Karpas-422 (cell line): ENCODE measurements at places on chromosomes 3 and 15. TPM values are rescaled to one million over a fixed set of nuclear protein-coding genes. Genes with fewer than 3 reads are reported as not detected.

DNA sequence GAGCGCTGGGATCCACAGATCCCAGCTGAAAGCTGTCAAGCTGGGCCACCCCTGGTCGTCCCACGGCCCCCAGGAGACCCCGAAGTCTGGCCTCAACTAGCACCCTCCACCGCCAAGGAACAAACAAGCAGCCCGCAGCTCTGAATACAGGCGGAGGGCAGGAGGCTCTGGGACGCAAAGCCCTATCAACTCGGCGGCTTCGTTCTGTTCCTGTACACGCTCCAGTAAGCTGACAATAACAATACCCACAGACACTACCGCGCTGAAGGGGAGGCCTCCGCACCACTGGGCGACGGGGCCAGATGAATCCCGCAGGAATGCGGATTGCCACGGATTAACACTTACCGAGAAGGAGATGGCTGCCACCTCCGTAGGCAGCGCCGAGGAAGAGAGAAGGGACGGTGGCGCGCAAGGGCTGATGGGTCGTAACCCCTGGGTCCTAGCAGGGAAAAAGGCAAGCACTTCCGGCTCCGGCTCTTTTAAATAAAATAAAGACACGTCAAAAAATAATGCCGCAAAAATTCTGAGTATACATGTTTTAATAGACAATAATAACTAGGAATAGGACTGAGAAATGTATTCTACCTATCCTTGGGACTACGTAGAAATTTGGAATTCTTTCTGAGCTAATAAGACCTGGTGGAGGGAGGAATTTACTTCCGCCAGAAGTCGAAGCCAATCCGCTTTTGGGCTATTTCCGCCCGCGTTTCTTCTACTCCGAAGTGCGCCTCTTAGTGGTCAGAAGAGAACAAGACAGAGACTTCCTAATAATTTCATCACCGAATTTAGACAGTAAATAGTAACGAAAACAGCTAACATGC lies at the start of gene RPL32:
TSS of gene RPL32 (minus strand) at position 417 of the 821 bp plus-strand sequence. CDS start 1,328 bp downstream, outside the sequence.
- H3K4me1 ChIP-seq: peaks cover 51% of the 10 kb centered on the region
- H3K27ac ChIP-seq: peak within 1 kb of the TSS; percentile 96
- DNase-seq: peak; percentile 98
- H3K36me3 ChIP-seq: peaks cover 45% of the 10 kb centered on the region
- peak within 1 kb of the TSS; percentile 92 for H3K4me3 ChIP-seq
- no peaks in the 10 kb centered on the region for H3K27me3 ChIP-seq

- H3K27me3 ChIP-seq: no peaks in the 10 kb centered on the region
- H3K27ac ChIP-seq: peak overlapping the region; percentile 10; the same call in 1 of the 2 replicates
- no peaks in the 10 kb centered on the region for H3K36me3 ChIP-seq
Observed at GRCh38 chr3:187889601-187890404, 144.5 kb upstream of the BCL6 start.

GRCh38 chr3:128260275-128260674 lies 107.0 kb downstream of the EEFSEC start:
- no peaks in the 10 kb centered on the region for H3K27me3 ChIP-seq
- no peak for DNase-seq
- no peaks in the 10 kb centered on the region for H3K36me3 ChIP-seq
- no peaks in the 10 kb centered on the region for H3K4me1 ChIP-seq

DNA sequence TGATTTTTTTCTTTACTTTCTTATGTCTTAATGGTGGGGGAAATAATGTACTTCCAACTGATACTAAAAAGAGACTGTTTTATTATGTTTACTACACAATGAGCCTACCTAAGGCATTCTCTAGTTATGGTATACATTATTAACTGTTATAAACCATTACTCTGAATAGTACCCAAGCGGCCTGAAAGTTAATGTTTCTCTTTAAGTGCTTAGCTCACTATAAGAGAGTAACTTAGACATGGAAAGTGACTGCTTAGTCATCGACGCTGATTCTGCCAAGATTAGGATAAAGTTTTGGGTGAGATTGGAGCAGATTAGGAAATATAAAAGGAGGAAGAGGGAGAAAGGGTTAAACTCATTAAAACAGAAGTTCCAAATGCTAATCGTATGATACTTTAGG lies 365.0 kb downstream of the NLGN1 start:
- no peaks in the 10 kb centered on the region for H3K36me3 ChIP-seq
- H3K4me3 ChIP-seq: no peak overlapping the region
- no peak overlapping the region for H3K27ac ChIP-seq
- no peak for DNase-seq

DNA sequence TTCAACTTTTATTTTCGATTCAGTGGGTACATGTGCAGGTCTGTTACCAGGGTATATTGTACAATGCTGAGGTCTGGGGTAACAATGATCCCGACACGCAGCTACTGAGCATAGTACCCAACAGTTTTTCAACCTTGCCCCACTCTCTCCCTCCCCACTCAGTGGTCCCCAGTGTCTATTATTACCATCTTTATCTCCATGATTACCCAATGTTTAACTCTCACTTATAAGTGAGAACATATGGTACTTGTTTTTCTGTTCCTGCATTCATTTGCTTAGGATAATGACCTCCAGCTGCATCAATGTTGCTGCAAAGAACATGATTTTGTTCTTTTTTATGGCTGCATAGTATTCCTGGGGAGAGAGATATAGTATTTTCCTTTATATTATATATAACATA lies 75.7 kb upstream of the EPHB3 start:
- no peak for DNase-seq
- no peak overlapping the region for H3K4me3 ChIP-seq
- H3K4me1 ChIP-seq: peaks cover 26% of the 10 kb centered on the region
- H3K27me3 ChIP-seq: 0 out of 2 replicates have a peak, but pooled peaks cover 2% of the 10 kb centered on the region
- H3K36me3 ChIP-seq: no peaks in the 10 kb centered on the region

DNA sequence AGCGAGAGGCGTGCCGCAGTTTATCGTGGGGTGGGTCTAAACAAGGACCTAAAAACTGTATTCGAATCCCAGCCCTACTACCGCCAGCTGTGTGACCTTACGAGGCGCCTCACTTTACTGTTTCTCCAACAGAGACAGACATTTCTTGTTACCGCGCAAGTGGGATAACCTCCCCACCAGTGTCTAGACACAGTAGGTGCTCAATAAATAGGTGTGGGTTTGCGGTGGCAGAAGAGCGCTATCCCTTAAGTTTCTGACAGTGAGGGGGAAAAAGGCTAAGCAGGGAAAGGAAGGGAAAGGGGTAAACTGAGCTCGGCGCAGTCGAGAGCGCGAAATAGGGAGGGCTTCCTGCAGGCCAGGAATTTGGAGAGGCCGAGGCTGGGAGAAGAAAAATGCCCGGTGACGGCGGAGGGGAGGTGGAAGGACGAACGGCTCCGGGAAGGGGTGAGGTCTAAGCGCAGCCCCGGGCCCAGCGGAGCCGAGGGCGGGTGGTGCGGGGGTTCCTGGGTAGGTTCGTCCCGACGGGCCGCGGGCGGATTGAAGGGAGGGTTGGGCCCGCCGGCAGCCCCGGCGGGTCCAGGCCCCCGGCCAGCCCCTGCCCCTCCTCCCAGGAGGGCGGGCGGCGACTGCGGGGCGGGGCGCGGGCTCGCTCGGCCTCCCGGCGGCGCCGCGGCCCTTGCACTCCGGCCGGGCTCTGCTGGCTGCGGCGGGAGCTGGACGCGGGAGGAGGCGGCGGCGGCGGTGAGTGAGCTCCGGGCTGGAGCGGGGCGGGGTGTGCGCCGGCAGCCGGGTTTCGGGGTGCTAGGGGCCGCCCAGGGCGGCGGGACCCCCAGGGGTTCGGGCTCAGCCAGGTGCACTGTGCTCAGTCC lies at the start of gene CGNL1:
TSS of gene CGNL1 (plus strand) at position 679 of the 869 bp plus-strand sequence. CDS start 61,495 bp downstream, outside the sequence.
- no peaks in the 10 kb centered on the region for H3K4me1 ChIP-seq
- no peak within 1 kb of the TSS for H3K27ac ChIP-seq
- H3K4me3 ChIP-seq: no peak within 1 kb of the TSS
- no peaks in the 10 kb centered on the region for H3K27me3 ChIP-seq

DNA sequence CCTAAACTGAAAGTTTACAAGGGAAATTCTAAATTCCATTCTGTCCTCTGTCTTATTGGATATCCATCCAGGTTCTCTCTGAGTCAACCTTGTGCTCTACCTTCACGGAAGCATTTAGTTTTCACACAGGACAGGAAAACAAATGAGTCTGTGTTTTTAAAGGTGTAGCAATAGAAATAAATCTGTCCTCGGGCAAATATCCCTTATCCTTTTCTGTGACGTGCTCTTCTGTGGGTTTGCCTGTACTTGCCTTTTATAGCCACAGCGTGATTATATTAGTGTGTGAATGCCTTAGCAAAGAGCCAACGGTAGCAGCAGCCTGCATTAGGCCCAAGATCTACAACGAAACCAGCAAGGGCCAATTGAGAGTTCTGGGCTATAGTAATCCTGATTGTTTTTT lies 127.2 kb upstream of the PLSCR5 start:
- H3K4me1 ChIP-seq: no peaks in the 10 kb centered on the region
- no peak overlapping the region for H3K27ac ChIP-seq
- no peak overlapping the region for H3K4me3 ChIP-seq
- H3K27me3 ChIP-seq: no peaks in the 10 kb centered on the region

DNA sequence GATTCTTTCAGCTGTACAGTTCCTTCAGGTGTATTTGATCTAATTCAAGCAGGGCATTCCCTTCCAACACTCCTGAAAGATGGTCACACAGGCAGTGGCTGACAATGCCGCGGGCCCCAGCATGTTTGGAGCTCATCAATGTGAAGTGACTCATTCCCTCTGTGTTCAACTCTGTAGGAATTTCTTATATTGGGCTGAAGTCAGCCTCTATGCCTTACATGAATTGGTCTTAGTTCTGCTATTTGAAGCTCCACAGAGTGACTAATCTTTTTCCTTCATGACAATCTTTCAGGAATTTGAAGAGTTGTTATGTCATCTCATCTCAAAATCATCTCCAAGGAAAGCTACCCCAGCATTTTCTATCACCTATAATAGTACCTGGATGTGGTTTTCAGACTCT lies 142.5 kb upstream of the C2CD4B start:
- H3K36me3 ChIP-seq: no peaks in the 10 kb centered on the region
- H3K4me3 ChIP-seq: no peak overlapping the region
- DNase-seq: no peak

GRCh38 chr3:184003187-184003967 lies 14.3 kb downstream of the ABCC5 start:
- H3K27me3 ChIP-seq: no peaks in the 10 kb centered on the region
- H3K4me1 ChIP-seq: peaks cover 29% of the 10 kb centered on the region
- no peak for DNase-seq
- H3K27ac ChIP-seq: no peak overlapping the region
- H3K36me3 ChIP-seq: peaks cover 18% of the 10 kb centered on the region; the same call in 1 of the 2 replicates
- H3K4me3 ChIP-seq: no peak overlapping the region

DNA sequence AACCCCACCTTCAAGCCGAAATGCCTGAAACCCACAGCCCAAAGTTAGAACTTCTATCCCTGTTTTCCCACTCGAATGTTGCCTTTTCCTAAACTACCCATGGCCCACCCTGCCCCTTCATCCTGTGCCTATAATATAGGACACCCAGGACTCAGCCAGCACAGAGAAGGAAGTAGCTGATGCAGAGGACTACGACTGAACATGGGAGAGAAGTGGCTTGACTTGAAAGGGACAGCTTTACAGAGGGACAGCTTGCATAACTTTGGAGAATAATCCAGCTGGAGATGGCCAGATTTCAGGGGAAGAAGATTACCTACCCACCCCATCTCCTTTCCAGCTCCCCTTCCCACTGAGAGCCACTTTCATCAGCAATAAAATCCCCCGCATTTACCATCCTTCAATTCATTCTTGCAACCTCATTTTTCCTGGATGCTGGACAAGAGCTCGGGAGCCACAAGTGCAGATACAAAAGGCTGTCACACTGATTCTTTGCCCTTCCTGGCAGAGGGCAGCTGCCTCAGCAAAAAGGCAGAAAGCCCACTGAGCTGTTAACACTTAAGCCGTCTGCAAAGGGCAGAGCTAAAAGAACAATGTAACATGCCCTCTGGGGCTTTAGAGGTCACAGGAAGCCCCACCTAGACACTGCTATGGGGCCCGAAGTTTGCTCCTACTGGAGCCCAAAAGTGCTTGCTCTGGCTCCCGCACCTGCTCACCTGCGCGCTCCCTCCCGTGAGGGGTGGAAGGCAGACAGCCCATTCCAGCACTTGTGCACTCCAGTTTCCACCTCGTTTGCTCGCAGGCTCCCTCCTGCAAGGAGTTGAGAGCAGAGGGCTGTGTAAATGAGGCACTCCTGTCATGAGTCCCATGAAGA lies 224.0 kb downstream of the TBC1D5 start:
- no peak for DNase-seq
- no peaks in the 10 kb centered on the region for H3K27me3 ChIP-seq
- 0 out of 2 replicates have a peak overlapping the region, but pooled peaks have one; percentile 17 for H3K27ac ChIP-seq
- no peaks in the 10 kb centered on the region for H3K36me3 ChIP-seq
- H3K4me3 ChIP-seq: no peak overlapping the region
- peaks cover 59% of the 10 kb centered on the region for H3K4me1 ChIP-seq

DNA sequence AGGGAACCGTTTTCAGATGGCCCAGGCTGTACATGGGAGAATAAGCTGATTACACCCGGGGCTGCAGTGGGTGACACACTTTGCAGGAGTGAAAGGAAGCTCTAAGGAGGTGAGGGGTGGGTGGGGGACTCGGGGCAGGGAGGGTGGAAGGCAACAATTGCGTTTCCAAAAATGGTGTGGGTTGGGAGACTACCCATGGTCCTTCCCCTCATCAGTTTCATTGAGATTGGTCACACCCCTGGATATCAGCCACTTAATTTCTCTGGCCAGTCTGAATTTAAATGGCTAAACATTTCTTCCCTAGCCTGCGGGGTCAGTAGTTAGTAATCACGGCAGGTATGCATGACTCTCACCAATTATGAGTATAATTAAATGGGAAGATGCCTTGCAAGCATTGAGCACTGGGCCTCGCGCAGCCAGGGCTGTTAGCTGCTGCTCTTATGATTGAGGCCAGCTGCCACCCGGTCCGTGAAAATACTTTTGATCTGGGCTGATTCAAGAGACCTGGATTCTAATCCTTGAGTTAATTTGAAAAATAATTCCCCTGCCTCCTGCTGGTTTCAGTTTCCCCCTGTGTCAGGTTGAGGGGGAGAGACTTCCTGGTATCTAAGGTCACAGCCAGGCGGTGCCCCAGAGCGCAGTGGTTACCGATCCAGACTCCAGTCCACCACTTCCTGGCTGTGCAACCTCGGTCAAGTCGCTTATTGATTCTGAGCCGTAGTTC lies 23.3 kb downstream of the SLC6A6 start:
- H3K4me1 ChIP-seq: peaks cover 82% of the 10 kb centered on the region
- H3K27me3 ChIP-seq: no peaks in the 10 kb centered on the region
- H3K4me3 ChIP-seq: peak overlapping the region; percentile 55; the same call in 1 of the 2 replicates
- no peak for DNase-seq

DNA sequence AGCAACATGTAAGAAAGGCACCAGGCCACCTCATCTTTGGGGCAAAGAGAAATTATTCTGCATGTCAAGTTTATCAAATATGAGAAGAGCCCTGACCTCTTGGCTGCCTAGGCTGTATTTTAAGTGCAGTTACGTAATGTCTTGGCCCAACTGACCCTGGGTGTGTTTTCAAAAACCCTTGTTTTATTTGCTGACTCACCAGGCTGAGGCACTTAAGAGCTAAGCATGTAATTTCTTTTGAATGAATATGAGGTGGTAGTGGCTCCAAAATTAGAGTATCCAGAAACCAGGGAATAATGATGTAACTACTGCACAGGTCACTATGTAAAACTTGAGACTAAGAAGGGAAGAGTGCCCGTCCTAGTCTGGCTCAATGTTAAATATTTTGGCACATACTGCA lies 24.3 kb downstream of the PGPEP1L start:
- no peaks in the 10 kb centered on the region for H3K4me1 ChIP-seq
- H3K27me3 ChIP-seq: no peaks in the 10 kb centered on the region
- no peaks in the 10 kb centered on the region for H3K36me3 ChIP-seq

Gene KLHL40
- not detected in 2 replicates for total RNA-seq

Gene CCDC54
- total RNA-seq: not detected in 2 replicates

Gene ESYT3
- not detected in 2 replicates for total RNA-seq
